ENCODE measurements at places on chromosomes 16 and 17. TPM values are rescaled to one million over a fixed set of nuclear protein-coding genes. Genes with fewer than 3 reads are reported as not detected.

DNA sequence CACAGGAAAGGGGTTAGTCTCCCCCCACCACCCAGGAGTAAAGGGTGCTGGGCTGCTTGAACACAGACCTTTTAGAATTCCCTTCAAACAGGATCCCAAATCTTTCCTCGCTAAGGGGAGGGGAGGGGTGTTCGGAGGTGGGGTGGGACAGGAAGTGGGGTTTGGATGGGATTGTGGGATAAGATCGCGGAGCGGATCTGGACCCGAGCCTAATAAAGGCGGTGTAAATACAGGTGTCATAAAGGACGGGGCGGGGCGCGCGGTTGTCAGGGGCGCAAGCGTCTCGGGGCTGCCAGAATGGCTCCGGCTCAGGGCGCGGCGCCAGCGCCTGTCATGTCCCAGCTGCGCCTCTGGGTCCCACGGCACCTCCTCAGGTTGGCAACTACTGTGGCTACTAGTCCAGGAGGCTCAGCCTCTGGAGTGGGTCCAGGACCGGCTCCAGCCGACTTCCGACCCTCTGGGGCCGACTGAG, 59.8 kb upstream of the FBXO47 start:
- no peak for DNase-seq

- no peak for DNase-seq
Observed at GRCh38 chr17:68943123-68943811, 11.9 kb downstream of the ABCA8 start.

Gene ATAD5
- total RNA-seq = 10.6 TPM

DNA sequence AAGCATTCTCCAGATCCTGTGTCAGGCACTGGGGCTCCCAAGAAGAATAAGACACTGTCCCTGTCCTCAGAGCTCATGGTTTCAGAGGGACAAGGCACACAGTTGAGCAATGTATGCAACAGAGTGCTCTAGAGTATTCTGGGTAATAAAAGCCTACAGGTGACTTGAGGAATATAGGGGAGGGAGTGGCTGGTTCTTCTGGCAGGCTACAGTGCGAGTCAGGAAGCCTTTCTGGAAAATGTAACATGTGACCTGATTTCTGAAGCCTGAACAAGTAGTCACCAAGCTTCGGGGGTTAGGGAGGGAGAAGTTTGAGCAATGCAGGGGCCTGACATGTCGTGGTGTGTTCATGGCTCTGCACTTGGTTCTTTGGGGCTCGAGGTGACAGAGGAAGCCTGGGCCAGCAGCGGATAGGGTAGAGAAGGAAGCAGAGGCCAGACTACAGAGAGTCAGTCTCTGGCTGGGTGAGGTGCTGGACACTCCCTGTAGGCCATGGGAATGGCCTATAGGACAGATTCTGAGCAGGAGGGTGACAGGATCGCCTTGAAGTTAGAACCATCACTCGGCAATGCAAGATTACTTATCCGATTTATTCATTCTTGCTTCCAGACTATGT, 16.0 kb upstream of the LRRC75A start:
- DNase-seq = no peak

GRCh38 chr17:62671553-62671952, 44.1 kb downstream of the MRC2 start:
- no peak for DNase-seq

GRCh38 chr16:20851601-20852000, 45.3 kb downstream of the REXO5 start:
- DNase-seq = peak; percentile 64

DNA sequence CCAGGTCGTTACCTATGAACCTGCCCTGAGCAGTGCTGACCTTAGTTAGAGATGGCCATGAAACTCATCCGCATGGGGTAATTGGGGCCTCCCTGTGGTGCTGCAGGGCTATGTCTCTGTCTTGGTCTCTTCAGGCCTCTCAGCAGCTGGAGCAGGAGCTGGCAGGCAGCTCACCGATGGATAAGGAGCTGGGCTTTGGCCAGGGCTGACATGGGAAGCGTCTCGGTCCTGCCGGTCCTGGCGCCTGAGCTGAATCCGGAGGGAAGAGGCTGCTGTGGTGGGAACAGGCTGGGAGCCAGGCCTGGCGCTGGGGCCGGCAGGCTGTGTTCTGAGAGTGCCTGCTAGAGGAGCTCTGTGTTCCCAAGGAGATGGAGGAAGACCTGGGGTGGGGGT, 10.1 kb downstream of the IL32 start:
- DNase-seq = no peak

Gene KRT14
- total RNA-seq = not detected

- DNase-seq = no peak
Observed at GRCh38 chr17:80882926-80883685, 108.5 kb upstream of the CHMP6 start.

Gene GNAO1
- 4.7 TPM for total RNA-seq

Gene CD300A
- total RNA-seq = 2.7 TPM

Gene PRPSAP2
- 47.2 TPM for total RNA-seq

Gene TAF1C
- total RNA-seq = 24.4 TPM

Gene GPR142
- total RNA-seq = not detected

- no peak for DNase-seq
Observed at GRCh38 chr17:8185582-8186445, 4.2 kb downstream of the BORCS6 start.

Gene KRTAP2-1
- total RNA-seq = not detected

- DNase-seq = peak; percentile 66
Observed at GRCh38 chr16:4298761-4299522, 16.9 kb upstream of the GLIS2 start.

- no peak for DNase-seq
Observed at GRCh38 chr16:83779886-83780285, 27.9 kb upstream of the HSBP1 start.

Gene TP53TG3F
- not detected for total RNA-seq

GRCh38 chr17:47741109-47741792, 8.2 kb downstream of the TBX21 start:
- DNase-seq = no peak

Measured in urinary bladder (tissue), 4 donors.